RKO (cell line): ENCODE measurements at places on chromosomes 11 and 22.

GRCh38 chr11:35419830-35420333 is 524 bp upstream of the SLC1A2 start:
- DNase-seq: no peak

GRCh38 chr22:31972180-31972579 is 27.8 kb downstream of the YWHAH start:
- no peak for DNase-seq

DNA sequence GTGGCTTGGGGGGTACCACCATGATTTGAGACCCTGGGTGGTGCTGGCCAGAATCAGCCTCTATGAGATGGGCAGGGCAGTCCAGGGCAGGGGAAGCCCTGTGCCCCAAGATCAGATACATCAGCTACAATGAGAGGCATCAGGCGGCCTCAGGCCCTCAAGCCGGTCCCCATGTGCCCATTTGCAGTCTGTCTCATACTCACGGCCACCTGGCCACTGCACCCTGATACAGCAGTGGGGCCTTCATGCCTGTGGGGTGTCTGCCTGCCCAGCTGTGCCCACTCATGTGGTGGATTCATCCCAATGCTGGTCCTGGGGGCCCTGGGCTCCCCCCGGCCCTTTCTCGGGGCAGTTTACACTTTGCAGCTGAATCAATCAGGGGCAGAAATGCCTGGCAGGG is 42.4 kb upstream of the KCNQ1OT1 start:
- no peak for DNase-seq

DNA sequence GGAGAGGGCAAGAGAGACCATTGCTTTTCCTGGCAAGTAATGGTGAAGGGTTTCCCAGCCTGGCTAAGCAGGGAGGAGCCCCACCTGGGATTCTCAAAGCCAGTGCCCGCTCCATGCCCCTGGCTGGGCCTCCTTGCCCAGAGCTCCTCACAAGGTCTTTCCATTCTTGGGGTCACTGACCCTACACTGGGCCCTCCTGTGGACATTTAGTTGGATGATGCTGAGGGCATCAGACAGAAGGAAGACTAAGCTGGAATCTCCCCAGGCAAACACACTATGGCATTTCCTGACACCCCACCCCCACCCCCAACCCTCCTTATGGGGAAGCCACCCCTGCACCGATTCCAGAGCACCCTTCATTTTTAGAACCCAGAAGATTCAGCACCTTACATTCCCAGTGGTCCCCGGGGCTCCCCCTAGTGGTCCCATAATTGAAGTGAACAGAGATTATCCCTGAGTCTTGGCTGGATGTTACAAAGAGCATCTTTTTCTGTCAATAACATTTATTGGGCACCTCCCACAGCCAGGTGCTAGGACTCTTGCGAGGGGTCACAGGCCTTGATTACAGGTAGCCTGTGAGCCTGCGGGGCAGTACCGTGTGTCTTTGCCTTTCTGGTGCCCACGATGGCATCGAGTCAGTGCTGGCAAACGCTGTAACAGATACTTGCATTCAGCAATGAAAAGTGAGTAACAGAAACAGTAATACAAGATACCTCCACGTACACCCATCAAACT is 548.5 kb downstream of the BUD13 start:
- peak; percentile 29 for DNase-seq

- no peak for DNase-seq
Observed at GRCh38 chr11:46106530-46107407, 14.5 kb downstream of the PHF21A start.

DNA sequence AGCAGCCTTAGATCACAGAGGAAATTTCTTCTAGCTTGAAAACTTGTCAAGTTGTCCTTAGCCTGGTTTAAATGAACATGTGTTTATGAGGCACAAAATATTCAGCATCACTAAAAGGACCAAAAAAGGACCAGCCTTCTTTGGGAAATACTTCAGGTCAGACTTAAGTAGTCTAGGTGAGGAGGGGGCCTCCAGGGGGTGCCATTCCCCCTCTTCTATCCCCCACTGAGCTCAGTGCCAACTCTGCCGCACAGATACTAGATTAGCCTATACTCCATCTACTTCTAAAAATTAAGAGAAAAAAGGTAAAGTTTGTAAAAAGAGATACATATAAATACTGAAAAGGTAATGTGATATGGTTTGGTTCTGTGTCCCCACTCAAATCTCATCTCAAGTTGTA is 20.6 kb downstream of the CLTCL1 start:
- DNase-seq: no peak

- no peak for DNase-seq
Observed at GRCh38 chr11:128361451-128362020, 225.8 kb downstream of the ETS1 start.

GRCh38 chr11:122179961-122180834 is 64.2 kb upstream of the BLID start:
- DNase-seq: peak; percentile 93

GRCh38 chr11:85758480-85759039 is 52.4 kb downstream of the SYTL2 start:
- no peak for DNase-seq

DNA sequence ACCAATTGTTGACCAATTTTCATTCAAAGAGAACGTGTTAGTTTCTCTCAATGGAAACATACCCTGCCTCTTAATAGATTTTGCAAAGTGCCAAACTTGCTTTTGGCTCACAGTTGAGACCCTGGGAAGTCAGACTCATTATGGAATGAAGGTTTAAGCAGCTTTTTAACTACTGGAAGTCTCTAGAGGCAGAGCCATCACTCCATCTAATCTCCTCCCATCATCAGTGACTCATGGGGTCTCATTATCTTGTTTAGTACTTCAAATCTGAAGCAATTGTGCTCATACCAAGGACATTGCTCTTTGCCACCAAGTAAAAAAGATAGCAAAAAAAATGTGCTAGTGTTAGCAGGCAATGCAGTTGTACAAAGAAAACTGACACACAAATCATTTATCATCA is 537.1 kb upstream of the LRRC4C start:
- DNase-seq: no peak

- no peak for DNase-seq
Observed at GRCh38 chr22:24069721-24070120, 58.6 kb downstream of the CABIN1 start.

- DNase-seq: no peak
Observed at GRCh38 chr11:117538263-117539135, 210.8 kb downstream of the CEP164 start.

- no peak for DNase-seq
Observed at GRCh38 chr22:50719814-50720300, 18.1 kb upstream of the ACR start.

DNA sequence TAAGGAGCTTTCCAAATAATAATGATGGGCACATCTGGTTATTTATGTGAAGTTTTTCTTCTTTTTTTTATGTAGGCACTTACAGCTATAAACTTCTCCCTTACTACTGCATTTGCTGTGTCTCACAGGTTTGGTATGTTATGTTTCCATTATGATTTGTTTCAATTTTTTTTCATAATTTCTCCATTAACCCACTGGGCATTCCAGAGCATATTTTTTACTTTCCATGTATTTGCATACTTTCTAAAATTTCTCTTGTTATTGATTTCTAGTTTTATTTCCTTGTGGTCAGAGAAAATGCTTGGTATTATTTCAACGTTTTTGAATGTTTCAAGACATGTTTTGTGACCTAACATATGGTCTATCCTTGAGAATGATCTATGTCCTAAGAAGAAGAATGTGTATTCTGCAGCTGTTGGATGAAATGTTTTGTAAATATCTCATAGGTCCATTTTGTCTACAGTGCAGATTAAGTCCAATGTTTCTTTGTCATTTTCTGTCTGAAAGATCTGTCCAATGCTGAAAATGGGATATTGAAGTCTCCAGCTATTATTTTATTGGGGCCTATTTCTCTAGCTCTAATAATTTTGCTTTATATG is 362.1 kb downstream of the DDX10 start:
- no peak for DNase-seq

- DNase-seq: no peak
Observed at GRCh38 chr11:76268498-76268897, 62.2 kb upstream of the WNT11 start.

- DNase-seq: no peak
Observed at GRCh38 chr11:14423633-14424032, 64.7 kb upstream of the RRAS2 start.

GRCh38 chr11:87447606-87448005 is 409.9 kb downstream of the TMEM135 start:
- DNase-seq: no peak
